ENCODE measurements at places on chromosomes 12 and 14.

DNA sequence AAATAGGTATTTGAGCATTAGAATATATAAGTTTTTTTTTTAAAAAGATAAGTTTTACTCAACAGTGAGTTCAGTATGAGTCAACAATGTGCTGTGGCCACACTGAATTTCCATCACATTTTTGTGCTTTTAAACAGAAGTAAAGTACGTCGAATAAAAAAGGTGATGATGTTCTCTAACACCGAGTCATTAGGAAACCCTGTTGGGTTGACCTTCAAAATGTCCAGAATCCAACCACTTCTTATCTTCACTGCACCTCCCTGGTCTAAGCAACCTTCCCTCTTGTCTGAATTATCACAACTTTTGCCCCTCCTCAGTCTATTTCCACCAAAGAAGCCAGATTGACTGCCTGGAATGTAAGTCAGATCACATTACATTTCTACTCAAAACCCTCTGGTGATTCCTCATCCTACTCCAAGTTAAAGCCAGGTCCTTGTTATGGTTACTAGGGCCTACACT, 43.0 kb upstream of the SYCP3 start:
- DNase-seq: no peak

DNA sequence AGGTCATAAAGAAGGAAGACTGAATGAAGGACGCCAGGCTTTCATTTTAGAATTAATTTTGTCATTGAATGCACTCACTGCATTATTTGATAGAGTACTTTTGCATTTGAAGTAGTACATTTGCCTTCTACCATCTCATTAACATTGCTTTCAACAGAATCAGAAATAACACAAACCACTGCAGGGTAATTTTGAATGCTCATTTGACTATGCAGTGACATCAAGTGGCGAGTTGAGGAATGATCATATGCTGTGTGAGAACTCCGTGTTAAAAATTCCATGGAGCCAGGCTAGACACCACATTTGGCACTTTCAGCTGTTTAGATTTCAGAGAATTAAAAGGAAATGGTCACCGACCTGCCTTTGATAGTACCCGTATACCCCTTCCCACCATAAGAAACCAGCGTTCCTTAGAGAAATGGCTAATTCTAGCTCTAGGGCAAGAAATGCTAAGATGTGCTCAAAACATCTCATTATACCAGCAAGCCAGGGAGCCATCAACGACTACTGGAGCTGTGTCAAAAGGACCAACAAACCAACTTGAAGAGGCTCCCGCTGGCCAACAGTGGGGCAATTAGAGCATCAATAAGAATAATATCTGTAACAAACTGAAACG, 16.5 kb downstream of the HEBP1 start:
- no peak for DNase-seq

DNA sequence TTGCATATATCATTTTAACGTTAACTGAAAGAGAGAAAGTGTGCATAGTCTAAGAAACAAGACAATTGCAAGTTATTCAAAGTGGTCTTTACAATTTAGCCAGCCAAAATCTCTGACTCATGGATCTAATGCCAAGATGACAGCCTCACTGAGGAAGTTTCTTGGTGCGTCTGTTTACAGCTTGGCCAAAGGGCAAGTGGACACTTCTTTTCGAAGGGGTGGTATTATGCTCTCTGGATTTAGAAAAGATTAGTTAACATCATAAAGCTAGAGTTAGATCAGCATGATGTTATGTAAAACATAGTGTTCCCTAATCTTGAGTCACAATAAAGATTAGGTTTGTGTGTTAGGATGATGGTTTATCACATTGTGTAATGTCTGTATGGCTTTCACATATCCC, 51.5 kb upstream of the SLC2A13 start:
- DNase-seq: no peak

DNA sequence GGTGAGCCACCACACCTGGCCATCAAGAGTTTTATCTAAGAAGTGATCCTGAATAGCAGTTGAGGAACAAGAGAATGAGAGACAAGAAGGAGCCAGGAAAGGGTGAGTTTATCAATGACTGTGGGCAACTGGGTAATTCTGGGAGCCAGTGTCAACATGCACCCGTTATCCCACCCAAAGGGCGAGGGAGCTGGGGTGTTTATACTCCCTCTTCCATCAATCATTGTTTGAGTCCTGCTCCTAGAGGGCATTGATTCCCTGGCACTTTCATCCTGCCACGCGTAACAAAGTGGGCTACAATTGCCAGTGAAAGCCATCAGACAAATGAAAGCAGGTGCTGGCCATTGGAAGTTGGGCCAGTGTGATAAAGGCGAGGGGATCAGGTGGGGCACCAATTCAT, 136.3 kb downstream of the SUDS3 start:
- no peak for DNase-seq

GRCh38 chr12:33703221-33703620, 263.6 kb upstream of the SYT10 start:
- DNase-seq: no peak

- no peak for DNase-seq
Measured at GRCh38 chr12:117097159-117097558, 2.1 kb downstream of the TESC start.

DNA sequence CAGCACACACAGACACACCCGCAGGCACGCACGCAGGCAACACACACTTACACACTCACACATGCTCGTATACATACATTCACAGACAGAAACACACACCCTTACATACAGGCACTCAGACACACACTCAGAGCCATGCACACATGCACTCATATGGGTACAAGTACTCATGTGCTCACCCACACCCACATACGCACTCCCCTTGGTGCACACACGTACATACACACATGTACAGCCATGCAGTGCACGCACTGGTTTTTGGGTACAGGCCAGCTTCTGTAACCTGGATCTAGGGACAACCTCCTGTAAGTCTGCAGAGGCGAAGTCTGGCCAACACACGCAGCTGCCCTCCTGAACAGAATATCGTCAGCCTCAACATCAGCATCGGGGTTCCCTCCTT, 221.3 kb upstream of the RTL1 start:
- DNase-seq: no peak

DNA sequence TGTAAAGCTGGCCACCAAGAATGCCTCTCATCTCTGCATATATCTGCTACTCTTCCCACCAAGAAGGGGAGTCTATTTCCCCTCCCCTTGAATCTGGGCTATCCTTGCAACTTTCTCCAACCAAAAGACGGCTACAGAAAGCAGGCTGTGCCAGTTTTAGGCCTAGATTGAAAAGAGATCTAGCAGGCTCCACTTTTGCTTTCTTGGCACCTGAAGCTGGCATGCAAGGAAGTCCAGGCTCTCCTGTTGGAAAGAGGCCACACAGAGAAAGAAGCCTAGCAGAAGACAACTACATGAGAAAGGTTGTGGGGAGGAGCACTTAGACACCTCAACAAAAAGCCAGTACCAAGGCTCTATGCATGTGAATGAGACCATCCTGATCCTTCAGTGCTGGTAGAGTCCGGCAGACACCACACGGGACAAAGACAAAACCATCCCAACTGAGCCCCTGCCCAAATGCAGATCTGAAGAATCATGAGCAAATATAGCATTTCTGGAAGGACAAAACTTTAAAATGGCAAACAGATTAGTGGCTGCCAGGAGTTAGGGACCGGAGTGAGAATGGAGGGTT, 68.0 kb downstream of the SPPL3 start:
- no peak for DNase-seq

GRCh38 chr12:131261906-131262305, 308.2 kb downstream of the ADGRD1 start:
- DNase-seq: no peak

DNA sequence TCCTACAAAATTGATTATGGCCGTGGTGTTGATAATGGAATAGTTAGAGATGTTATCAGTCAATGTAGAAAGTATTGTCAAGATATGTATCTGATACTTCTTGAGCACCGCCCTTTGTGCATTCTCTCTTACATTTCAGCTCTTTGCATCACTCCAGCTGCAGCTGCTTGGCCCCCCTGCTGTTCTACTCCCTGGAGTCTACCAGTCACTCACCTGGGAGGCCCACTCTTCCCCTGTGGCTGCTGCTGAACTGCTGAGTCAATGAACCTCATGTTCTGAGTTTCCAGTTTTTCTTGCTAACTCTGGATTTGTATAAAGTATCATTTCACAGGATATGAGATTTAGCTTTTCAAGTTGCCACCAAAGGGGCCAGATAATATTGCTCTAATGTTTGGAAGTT, 312.8 kb upstream of the SLC16A7 start:
- DNase-seq: no peak

GRCh38 chr14:81436296-81437138, 36.4 kb upstream of the STON2 start:
- no peak for DNase-seq

- no peak for DNase-seq
Measured at GRCh38 chr12:3897371-3897971, 24.3 kb upstream of the PARP11 start.

DNA sequence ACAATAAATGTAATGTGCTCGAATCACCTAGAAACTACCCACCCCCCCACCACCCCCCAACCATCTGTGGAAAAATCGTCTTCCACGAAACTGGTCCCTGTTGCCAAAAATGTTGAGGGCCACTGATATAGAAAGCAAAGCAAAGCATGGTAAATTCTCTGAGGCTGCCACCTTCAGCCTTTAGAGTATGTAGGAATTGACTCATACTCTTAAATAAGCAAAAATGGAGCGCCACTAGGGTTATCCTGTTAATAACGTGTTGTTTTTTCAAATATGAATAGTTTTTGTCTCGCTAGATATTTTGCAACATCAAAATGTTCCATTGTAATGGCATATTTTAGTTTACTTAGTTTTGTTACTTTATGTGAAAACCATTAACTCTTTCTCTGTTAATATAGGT, 18.2 kb downstream of the DYNC1H1 start:
- DNase-seq: no peak

DNA sequence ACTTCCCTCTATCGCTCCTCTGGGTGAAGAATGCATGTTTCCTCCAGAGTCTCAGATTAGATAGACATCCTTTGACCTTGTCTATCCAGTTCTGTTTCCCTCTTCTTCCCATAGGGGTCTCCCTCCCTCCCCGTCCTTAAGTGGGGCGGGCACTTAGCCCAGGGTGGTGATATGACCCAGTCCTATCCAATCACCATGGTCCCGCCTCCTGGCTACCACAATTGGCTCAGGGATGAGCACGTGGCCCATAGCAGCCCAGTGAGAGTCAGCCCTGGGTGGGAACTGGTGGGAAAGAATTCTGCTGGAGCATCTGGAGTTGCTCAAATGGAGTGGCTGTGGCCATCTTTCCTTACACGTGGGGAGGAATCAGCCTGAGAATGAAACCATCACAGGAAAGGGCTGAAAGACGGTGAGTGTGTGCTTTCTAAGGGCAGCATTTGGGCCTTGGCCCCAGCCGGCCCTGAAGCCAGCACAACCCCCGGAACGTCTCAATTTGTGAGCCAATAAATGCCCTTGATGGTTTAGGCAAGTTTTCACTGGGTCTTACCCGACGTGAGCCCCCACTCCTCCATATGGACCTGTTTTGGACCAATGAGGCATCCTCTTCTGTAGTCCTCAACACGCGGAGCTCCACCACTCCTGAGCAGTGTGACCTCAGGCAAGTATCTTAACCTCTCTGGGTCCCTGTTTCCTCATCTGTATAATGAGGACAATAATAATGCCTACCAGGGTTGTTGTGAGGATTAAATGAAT, 14.4 kb upstream of the MLXIP start:
- no peak for DNase-seq

DNA sequence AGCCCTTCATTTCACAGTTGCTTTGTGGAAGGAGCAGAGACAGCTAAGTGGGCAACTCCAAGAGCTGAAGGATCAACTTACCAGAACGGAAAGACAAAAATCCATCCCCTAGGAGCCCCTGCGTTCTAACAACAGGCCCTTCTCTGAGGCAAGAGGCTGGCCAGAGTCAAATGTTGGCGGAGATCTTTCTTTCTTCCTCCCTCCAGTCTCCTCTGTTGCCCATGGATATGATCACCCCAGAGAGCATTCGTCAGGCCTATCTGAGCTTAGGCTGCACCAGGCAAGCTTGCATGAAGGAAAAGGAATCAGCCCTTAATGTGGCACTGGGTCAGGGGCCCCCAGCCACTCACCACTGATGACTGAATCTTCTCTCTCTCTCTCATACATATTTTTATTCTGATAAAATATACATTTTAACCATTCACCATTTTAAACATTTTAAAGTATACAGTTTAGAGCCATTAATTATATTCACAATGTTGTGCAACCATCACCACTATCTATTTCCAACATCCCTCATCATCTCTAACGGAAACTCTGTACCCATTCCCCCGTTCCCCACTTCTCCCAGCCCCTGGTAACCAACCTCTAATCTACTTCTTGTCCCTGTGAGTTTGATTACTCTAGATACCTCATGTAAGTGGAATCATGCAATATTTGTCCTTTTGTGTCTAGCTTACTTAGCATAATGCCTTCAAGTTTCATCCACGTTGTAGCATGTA, 52.9 kb upstream of the CCND2 start:
- no peak for DNase-seq

DNA sequence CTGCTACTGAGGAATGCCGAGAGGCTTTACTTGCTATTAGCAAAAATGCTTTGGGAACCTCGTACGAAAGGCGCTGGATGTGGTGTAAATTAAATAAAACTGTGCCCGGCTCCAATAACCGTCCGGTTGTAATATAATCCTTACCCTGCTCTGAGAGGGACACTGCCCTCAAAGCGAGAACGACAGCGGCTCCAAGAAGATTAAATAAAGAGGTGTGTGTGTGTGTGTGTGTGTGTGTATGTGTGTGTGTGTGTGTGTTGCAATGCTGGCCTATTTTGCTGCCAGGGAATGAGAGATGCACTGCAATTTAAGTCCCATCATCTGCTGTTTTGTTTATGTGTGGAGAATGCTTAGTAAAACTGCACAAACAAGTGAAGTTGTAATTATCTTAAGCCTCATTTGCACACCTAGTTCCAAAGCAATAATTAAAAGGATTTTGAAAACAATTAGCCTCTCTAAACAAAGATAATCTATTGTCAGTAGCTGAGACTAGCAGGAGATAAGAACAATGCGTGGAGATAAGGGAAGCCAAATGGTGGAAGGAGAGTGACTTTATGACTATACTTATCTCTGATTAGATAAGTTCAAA, 1.2 kb upstream of the SIX1 start:
- no peak for DNase-seq

GRCh38 chr14:29993143-29993542, 65.5 kb upstream of the PRKD1 start:
- no peak for DNase-seq

DNA sequence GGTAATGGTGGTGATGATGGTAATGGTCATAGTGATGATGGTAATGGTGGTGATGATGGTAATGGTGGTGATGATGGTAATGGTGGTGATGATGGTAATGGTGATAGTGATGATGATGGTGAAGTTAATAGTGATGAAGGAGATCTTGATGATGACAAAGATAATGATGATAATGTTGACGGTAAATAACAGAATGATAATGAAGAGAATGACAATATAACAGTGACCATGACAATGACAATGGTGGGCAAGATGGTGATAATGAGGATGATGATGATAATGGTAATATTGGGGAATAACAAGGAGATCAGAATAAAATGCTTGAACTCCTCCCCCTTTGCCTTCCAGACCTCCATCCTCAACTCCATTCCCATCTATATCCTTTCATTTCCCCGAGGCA, 233.3 kb upstream of the SFSWAP start:
- no peak for DNase-seq

Measured in glomerular endothelial cell (primary cell).